ENCODE measurements at places on chromosomes 1 and 21.

DNA sequence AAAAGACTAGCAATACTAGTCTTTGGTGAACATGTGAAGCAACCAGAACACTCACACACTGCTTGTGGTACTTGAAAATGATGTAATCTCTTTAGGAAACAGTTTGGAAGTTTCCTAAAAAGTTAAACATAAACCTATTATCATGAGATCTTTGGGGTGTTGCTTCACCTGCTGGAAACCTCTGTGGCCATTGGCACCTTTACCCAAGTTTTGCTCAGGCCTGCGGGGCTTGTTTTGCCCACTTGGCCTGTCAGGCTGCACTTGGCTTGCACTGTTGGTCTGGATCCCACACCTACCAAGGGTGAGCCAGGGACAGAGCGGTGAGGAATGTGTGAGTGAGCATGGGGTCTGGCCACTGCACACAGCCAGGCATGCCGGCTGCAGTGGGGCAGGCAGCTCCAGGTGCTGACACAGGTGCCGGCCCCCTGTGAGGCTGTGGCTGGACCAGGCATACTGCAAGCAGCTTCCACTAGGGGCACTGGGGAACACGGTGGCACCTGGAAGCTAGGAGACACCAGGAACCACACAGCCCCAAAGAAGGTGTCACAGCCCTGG lies 14.4 kb upstream of the FNBP1L start:
- DNase-seq = no peak

DNA sequence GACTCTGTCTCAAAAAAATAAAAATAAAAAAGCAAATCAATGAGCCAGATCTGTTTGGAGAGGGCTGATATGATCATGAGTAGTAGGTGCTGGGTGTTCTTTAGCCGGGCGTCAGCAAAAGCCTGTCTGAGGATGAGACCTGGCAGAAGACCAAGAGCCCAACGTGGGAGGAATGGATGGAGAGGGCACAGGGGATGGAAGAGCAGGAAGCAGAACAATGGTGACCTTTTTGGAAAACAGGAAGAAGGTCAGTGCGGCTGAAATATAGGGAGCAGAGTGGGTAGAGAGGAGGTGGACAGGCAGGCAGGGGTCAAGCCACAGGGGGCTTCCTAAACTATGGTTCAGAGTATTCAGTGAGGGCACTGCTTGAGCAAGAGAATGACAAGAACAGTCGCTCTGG lies 30.9 kb downstream of the VWA5B1 start:
- no peak for DNase-seq

GRCh38 chr1:199723250-199723956 lies 304.1 kb upstream of the NR5A2 start:
- no peak for DNase-seq

DNA sequence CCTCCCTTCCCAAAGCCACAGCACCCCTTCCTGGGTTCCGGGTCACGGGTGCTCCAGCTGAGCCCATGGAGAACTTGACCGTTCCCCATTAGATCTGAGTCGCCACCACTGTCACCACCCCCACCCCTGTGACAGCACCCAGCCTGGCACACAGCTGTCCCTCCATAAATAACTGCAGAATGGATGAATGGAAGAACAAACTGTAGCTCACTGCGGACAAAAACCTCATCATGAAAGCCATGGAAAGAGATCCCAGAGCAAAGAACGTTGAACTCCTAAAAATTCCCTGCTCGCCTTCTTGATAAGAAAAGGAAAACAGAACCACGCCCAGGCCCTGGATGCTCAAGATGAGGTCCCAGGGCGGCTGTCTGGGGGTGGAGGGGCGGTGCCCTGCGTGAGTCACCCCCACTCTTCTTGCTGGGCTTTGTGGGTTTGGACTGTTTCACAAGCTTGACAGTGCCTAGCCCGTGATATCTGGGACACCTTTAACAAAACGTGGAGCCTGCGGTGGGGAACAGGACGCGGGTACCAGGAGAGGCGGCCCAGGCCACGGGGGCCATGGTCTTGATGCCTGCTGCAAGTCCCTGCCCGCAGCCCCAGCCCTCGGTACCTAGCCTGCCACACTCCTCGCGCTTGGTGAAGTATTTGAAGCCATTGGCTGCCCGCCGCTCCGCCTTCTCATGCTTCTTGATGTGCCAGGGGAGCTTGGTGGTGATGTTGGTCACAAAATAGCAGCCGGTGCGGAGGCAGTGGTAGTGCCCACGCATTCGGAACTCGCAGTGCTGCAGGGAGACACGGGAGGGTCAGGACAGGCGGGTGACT lies 151.9 kb downstream of the CASZ1 start:
- DNase-seq = no peak
